Astrocyte of the spinal cord (primary cell): ENCODE measurements at places on chromosomes 1 and 21.

- DNase-seq: no peak
Observed at GRCh38 chr1:151294742-151295462, 12.8 kb downstream of the ZNF687 start.

GRCh38 chr21:45806042-45806441 lies 162.5 kb downstream of the PCBP3 start:
- no peak for DNase-seq

DNA sequence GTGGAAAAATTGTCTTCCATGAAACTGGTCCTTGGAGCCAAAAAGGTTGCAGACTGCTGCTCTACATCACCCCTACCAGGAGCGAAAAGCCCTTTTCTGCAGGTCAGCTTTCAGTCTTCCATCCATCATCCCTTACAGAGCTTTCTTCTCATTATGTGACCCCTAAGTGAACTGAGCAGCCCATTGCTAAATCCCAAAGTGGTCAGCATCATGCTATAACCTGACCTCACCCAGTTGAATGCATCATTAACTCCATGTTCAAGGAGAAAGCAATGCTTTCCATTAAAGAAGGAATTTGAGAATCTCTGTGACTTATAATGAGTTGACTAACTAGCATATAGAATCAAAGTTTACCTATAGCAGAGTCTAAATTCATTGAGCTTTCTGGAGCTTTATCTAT lies 10.4 kb upstream of the IL24 start:
- no peak for DNase-seq

DNA sequence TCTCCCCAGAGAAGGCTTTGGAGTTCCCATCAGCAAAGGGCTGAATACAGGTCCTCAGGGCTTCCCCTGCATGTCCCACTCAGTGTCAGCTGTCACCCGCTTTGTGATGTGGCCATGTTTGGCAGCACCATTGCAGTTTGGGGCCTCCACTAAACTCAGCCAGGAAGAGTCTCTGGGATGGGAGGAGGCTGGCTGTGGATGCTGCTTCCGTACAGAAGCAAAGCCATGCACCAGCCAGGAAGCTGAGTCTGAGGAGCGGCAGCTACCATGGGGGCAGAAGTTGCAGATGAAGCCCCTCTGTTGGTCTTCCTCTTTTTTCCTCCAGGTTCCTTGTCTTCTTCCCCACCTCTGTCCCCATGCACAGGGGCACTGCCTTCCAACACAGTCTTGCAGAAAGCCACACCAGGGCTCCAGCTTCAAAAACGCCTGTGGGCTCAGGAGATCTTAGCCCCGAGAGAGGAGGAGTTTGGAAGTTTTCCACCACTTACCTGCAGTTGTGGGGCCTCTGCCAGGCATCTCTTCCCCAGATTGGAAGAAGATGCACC lies 416.8 kb downstream of the NPHP4 start:
- no peak for DNase-seq

DNA sequence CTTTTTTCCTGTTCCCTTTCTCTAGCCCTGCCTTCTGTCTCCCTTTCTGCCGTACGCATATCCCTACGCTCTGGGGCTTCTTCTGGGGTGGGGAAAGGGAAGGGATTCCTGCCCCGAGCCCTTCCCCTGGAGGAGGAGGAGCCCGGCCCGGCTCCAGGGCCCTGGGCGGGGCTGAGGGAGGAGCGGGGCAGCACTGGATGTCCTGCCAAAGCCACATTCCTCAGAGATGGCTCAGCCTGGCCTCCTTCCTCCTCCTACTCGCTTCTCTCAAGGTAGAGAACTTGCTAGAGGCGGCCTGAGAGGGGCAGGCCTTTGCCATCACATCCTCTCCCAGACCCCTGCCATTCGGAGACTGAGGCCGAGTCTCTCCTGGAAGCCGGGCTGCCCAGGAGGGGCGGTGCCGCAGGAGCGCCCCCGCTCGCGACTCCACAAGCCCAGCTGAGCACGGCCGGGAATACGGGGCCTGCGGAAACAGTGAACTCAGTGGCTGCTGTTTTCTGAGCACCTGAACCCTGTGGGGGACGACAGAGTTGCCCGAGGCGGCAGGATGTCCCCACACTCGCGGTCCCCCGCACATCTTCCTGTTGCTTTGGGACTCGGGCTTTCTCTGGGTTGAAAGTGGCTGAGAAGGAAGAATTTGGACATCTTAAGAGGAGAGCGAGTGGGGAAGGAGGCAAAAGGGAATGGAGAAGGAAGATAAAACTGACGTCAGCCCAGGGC lies 12.2 kb downstream of the ADAMTSL4 start:
- peak; percentile 99 for DNase-seq

GRCh38 chr1:8938232-8938999 lies 7.3 kb upstream of the CA6 start:
- DNase-seq: peak; percentile 24

GRCh38 chr1:245645406-245645805 lies 490.6 kb downstream of the KIF26B start:
- no peak for DNase-seq

- DNase-seq: no peak
Observed at GRCh38 chr1:116732726-116733125, 21.5 kb upstream of the CD2 start.

DNA sequence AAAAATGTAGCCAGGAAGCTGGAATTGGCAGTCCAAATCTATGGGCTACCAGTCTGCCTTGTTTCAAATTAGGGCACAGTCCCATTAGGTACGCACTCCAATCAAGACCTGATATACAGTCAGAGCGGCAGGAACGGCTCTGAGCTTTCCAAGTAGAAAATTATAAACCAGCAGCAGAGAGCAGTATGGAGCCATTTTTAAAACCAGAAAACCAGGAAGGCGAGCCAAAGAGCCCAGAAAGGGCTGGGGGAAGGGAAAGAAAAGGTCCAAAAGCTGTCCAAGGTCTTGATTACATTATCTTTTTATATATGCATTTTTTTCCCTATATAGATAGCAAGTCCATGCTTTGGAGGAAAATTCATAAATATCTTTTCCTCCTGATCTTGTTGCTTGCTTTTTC lies 719.0 kb downstream of the RWDD3 start:
- DNase-seq: peak; percentile 41

- DNase-seq: no peak
Observed at GRCh38 chr1:193593147-193593885, 406.9 kb upstream of the B3GALT2 start.

GRCh38 chr1:15712168-15712567 lies 23.9 kb upstream of the SLC25A34 start:
- no peak for DNase-seq

DNA sequence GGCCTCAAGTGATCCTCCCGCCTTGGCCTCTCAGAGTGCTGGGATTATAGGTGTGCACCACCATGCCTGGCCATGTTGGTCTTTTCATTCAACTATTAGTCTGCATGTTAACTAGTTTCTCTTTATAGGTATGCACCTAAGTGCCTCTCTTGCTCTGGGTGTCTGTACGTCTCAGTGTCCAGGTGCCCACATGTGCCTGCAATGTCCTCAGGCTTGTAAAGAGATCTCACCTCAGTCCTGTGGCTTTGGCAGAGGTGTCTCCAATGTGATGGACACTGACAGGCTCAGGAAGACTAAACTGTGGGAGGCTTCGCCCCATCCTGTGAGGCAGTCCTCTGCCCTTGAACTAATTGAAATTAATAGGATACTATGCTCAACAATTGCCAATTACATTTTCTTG lies 526.3 kb downstream of the PTPRU start:
- no peak for DNase-seq

DNA sequence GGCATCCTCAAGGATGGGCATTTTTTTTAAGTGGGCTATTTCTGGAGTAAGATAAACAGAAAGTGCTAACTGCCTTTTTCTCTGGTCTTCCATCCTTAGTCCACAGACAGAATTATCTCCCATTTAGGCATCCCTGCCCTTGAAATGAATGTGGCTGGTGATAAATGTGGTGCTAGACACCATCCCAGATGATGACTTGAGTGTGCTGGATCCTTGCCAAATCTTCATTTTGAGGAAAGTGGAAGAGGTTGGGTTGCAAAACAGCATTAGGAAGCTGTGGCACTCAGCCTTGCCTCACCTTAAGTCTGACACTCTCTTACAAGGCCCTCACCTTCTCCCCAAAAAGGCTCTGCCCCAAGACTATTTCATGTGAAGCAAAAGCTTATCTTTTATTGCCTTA lies 19.2 kb downstream of the MAB21L3 start:
- no peak for DNase-seq

DNA sequence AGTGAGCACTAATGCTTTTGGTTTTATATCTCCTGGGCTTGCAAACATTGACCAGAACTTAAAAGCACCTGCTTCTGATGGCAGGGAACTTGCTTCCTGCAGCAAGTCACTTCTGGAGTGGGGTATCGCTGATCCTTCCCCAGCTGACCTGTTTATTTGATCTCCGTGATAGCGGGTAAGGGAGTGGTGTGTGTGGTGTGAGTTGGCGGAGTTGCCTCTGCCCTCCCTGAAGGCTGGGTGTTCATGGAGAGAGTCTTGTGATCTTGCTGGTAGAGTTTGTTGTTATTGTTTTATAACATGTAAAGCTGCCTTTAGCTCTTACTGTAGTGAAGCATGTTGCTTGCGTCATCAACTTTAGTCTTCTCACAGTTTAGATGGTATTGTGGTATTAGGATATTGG lies 3.9 kb downstream of the MFN2 start:
- DNase-seq: no peak

- DNase-seq: no peak
Observed at GRCh38 chr1:223792046-223792445, 53.7 kb downstream of the TP53BP2 start.

- no peak for DNase-seq
Observed at GRCh38 chr1:240739754-240740153, 127.8 kb upstream of the GREM2 start.

- DNase-seq: no peak
Observed at GRCh38 chr1:209038735-209039134, 544.8 kb upstream of the CAMK1G start.

- DNase-seq: no peak
Observed at GRCh38 chr1:224640587-224640986, 24.5 kb downstream of the CNIH3 start.

GRCh38 chr1:60908159-60908558 lies 174.2 kb upstream of the NFIA start:
- DNase-seq: no peak

DNA sequence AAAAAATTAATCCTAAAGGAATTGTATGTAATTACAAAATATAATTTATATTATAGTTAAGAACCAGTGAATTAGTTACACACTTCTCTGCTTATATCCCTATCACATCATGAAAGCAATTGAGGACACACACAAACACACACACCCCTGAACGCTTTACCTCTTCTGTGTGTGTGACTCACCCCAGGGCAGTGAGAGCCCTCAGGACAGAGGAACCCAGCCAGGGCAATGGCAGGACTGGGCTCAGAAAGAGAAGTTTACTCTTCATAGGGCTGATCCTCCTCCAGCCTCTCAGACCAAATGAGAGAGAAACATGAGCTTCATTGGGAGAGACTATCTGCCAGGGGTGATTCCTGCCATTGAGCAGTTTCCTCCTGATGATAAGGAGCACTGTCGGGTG lies 38.1 kb downstream of the SLC44A3 start:
- DNase-seq: peak; percentile 38

- DNase-seq: peak; percentile 80
Observed at GRCh38 chr1:26471498-26472319, 531 bp upstream of the HMGN2 start.
